H4 (cell line): ENCODE measurements at places on chromosomes 11 and 22.

GRCh38 chr11:104036588-104036987, at the start of gene DDI1:
Gene DDI1 (plus strand): TSS chr11:104036640. CDS start chr11:104036823, 183 bp downstream.
- DNase-seq = no peak

DNA sequence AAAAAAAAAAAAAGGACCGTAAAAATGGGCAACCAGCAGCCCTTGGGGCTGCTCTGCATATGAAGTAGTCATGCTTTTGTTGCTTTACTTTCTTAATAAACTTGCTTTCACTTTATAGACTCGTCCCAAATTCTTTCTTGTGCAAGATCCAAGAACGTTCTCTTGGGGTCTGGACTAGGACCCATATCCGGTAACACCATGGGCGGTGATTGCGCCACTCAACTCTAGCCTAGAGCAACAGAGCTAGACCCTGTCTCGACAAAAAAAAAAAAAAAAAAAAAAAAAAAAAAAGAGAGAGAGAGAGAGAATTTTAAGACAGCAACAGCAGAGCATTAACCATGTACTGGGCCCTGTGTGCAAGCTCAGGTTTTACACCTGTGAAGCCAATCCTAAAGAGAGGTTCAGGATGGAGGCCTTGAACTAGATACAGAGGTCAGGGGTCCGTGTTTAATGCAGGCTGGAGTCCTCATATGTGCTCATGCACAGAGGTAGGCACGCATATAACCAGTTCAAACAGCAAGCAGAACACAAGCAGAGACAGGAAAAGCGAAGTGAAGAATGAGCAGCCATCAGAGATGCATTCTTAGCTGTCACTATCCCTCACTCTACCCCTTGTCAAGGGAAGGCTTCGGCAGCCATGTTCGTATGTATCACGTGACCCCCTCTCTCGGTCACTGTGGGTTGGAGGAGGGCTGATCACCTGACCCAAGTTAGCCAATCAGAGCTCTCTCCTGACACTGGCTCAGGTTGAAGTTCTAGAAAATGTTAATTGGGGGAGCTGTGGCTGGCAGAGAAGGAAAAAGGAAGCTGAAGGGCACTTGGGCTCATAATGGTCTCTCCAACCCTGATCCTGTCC, 16.7 kb upstream of the SYT12 start:
- peak; percentile 77 for DNase-seq

GRCh38 chr22:37546437-37547250, 13.6 kb upstream of the CDC42EP1 start:
- DNase-seq = peak; percentile 49

- DNase-seq = no peak
These were observed 16.2 kb upstream of the EIF4G2 start for GRCh38 chr11:10824888-10825287.

DNA sequence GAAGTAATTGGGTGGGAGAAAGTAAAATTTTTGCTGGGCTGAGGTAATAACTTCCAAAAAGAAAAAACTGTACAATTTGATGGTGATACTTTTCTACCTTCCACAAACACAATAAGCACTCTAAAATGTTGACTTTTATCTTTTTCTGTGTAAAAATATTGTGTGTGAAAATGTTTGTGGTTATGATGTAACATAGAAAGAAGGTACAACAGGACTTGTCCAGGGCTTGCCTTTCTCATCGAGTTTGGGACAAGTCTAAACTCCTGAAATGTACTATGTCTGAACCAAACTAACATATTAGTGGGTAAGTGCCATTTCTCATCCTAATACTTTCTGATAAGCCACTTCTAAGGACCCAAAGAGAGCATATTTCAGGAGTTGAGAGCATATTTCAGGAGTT, 174.2 kb upstream of the PDGFD start:
- no peak for DNase-seq

DNA sequence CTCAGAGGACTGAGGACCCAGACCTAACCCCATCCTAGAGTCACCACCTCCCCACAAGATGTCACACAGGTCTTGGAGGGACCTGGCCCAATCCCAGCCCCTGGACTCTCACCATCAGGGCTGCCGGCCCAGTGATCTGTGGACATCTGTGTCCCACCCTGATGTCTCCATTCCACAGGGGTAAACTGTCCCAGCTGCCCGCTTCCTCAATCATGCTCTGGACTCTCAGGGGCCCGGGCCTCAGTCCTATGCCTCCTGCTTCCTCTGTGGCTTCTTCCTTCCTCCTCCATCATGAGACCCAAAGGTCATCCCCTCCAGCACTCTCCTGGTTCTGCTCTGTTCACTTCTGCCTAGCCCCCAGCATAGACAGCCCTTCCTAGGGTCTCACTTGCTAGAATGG, 32.2 kb downstream of the ARAP1 start:
- DNase-seq = no peak

DNA sequence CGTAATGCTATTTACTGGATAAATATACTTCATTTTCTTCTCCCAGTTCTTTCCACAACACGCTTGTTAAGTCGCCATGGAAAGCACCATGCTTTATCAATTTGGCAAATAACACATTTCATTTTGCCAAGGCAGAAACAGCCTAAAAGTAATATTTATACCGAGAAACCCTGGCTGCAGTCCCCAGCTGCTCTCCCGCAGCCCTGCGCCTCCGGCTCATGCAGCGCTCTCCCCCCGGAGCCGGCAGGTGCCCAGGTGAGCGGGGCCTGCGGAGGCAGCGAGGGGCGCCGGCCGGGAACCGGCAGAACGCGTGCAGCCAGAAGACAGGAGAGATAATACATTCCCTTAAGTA, 681 bp upstream of the ARHGEF12 start:
- no peak for DNase-seq

DNA sequence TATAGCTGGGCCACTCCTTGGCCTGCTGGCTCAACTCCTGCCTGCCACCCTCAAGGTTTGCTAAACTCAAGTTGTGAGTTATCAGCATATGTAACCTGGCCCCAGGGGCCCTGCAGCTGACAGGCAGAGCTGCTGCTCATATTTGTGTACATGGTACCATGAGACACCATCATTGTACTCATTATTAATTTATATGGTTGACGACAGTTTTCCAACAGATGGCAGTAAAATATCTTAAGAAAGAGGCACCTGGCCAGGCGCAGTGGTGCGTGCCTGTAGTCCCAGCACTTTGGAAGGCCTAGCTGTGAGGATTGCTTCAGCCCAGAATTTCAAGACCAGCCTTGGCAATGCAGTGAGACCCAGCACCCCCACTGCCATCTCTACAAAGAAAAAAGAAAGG, 11.4 kb upstream of the DENND5A start:
- DNase-seq = no peak

GRCh38 chr11:78641541-78641940, 66.9 kb upstream of the NARS2 start:
- no peak for DNase-seq

DNA sequence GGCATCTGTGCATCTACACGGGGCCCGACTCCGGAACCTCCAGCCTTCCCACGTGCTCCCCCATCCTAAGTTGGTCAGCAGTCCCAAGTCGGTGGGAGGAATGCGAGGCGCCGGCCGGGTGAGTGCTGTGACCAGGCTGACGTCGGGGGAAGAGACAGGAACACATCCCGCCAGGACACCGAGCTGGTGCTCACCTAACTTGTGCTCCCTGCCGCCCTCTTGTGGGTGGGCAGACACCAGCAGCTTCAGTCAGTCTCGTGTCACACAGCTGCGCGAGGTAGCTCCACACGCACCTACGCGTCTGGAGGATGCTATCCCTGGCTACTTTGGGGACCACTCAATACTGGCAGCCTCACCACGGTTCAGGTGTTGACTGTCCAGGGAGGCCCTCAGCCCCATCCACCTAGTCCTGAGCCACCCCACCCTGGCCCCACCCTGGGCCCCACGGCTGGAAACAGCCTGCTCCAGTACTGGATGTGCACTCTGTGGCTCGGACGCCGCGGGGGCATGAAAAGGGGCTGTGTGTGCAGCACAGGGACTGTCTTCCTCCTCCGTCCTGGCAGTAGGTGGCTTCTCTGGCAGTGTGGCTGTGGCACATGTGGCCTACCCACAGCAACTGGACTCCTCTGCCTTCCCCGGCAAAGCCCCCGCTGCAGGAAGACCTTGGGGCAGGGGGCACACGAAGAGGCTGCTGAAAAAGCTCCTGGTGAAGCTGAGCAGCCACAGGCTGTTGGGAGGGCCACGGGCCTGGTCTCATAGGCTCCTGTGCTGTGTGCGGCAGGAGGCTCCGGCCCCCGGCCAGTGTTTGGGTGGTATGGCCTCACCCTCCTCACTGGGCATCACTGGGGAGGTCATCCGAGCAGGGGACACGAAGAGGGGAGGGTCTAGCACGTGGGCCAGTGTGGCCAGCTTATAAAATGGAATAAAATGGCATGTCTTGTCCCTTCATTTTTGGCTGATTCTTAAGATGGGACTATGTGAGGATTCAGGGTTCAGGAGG, 11.2 kb upstream of the BID start:
- DNase-seq = peak; percentile 22

DNA sequence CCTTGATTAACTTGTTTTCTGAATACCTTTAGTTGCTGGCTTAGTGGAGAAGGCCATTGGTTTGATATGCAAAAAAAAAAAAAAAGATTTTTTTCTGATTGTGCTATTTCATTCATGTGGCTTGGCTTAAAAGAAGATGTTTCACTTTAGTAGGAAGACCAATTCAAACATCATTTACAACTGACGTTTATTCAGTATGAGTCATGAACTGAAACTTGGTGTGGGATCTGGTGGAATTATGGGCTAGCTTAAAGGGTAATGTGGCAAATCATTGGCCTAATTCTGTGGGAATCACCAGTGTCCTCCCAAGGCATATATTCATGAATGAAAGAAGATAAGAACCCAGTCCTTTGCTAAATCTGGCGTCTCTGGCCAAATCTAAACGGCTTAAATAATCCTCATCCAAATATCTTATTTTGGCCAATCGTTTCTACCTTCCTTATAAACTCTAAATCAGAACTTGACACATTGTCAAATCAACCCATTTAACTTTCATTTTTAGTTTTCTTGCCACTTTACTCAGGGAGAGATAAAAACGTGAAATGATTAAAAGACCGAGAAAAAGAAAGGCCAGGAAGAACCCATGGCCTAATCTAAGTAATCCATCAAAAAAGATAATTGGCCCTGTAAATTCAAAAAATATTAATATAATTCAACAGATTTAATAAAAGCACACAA, 77.0 kb downstream of the DDIAS start:
- peak; percentile 33 for DNase-seq

GRCh38 chr22:29385748-29386147, 2.6 kb downstream of the AP1B1 start:
- no peak for DNase-seq

DNA sequence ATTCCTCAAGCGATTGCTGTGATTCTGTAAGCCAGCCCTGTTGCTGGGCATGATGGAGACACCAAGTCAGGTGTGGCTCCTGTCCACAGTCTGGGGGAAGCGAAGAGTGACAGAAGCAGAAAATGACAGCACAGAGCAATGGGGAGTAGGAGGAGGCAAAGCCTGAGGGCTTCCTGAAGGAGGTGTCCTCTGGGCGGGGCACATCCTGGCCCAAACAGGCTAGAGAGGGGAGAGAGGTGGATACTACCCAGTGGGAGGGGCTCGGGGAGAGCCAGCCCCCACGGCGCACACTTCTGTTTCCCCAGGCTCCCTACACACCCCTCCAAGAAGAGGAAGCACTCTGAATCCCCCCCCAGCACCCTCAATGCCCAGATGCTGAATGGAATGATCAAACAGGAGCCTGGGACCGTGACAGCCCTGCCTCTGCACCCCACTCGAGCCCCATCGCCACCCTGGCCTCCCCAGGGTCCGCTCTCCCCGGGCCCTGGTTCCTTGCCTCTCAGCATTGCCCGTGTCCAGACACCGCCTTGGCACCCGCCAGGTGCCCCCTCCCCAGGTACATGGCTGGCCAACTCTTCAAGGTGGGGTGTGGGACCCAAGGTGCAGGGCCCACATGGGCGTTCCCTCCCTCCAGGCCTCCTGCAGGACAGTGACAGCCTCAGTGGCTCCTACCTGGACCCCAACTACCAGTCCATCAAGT, 18.9 kb downstream of the MYRF start:
- DNase-seq = no peak

- DNase-seq = no peak
These were observed 275.5 kb downstream of the SOX6 start for GRCh38 chr11:16080688-16081381.

GRCh38 chr11:47461876-47462275, 12.9 kb upstream of the RAPSN start:
- DNase-seq = no peak

DNA sequence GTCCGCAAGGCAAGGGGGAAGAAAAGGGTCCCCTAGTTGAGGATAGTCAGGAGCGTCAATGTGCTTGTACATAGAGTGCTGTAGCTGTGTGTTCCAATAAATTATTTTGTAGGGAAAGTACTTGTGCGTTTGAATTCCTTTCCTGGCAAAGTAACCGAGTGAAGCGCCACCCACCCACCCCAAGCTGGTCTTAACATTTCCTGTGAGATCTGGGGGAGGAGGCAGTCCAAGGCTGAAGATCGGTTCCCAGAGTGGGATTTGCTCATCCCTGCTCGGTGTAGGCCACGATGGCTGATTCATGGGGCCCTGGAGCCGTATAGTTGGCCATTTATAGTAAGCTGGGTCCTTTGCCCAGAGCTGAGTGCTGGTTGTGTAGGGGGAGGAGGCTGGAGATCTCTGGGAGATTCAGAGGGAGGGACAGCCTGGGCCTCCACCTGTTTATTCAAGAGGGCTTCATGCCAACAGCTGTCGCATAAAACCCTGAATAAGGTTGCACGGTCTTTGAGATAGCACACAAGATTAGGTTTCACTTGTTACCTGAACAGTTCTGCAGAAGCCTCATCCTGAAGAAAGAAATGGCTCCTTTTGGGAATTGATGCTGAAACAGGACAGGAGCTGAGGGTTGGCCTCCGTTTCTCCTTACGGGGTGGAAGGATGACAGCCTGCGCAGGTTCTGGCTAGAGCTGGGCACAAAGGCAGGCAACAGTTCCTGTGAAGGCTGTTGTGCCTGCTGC, 2.4 kb downstream of the ATF4 start:
- DNase-seq = no peak

DNA sequence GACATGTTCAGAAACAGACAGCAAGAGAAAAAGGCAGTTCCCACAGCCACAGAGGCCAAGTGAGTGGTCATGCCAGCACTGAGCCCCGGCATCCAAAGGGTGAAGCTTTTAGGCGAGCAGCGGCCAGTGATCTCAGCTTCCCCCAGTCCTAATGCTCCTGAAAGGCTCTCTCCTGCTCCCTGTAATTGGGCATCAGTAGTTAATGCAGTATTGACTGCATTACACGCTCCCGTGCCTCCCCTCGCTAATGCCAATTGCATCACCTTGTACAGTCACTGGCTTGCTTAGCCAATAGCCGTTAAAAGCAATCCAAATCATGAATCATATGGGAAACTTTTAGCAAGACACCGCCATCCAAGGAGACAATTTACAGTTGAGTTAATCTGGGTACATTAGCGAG, 4.9 kb downstream of the LMO1 start:
- peak; percentile 57 for DNase-seq
